ENCODE measurements at places on chromosomes 11 and 22.

DNA sequence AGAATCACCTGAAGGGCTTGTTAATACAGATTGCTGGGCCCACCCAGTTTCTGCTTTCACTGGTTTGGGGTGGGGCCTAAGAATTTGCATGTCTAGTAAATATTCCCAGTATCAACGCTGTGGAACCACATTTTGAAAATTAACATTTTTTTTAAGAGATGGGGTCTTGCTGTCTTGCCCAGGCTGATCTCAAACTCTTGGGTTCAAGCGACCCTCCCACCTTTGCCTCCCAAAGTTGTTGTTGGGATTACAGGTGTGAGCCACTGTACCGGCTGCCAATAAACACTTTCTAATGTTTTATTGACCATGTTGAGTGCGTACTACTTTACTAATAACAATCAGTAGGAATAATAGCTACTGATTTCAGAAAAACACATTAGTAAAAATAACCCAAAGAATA lies 2.5 kb downstream of the EIF4G2 start:
- DNase-seq, result no peak

GRCh38 chr11:115920841-115921480 lies 416.7 kb upstream of the CADM1 start:
- DNase-seq, result no peak

DNA sequence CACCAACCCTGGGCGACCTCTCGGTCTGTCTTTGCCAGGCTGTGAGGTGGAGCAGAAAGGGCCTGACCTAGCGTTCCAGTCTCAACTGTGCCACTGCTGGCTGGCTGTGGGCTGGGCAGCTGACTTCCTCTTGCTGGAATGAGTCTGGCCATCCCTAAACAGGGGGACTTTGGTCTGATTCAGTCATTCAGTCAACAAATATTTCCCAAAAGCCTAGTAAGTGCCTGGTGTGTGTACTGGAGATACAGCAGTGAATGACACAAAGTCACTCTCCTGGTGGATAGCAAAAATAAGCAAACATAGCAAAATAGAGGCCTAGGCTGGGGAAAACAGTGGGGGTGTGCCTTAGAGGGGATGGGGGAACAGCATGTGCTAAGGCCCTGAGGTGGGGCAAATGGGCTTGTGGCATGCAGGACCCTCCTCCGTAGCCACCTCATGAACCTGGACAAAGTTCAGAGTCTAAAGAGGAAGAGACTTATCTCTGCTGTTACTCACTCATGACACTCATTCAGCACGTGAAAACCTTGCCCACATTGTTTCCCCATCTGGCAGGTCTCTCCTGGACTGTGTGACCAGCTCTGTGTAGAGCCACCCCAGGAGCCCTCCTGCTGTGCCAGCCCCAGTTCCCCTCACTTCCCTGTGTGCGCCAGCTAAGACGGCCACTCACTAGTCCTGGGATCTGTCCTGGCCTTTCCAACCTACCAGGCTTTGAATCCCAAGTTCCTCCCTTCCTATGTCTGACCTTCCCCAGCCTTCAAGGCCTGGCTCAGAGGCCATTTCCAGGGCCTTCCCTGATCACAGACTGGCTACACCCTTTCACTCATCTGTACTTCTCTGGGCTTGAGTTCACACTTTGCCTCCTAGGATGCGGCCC lies 4.7 kb downstream of the GUCD1 start:
- no peak for DNase-seq

GRCh38 chr11:101738452-101738851 lies 154.6 kb upstream of the TRPC6 start:
- DNase-seq, result no peak

GRCh38 chr11:44559207-44559939 lies 6.1 kb upstream of the CD82 start:
- DNase-seq, result no peak

- DNase-seq, result no peak
Measured at GRCh38 chr11:696955-697491, 1.4 kb downstream of the TMEM80 start.

- no peak for DNase-seq
Measured at GRCh38 chr22:18130018-18130417, 19.4 kb downstream of the TUBA8 start.

DNA sequence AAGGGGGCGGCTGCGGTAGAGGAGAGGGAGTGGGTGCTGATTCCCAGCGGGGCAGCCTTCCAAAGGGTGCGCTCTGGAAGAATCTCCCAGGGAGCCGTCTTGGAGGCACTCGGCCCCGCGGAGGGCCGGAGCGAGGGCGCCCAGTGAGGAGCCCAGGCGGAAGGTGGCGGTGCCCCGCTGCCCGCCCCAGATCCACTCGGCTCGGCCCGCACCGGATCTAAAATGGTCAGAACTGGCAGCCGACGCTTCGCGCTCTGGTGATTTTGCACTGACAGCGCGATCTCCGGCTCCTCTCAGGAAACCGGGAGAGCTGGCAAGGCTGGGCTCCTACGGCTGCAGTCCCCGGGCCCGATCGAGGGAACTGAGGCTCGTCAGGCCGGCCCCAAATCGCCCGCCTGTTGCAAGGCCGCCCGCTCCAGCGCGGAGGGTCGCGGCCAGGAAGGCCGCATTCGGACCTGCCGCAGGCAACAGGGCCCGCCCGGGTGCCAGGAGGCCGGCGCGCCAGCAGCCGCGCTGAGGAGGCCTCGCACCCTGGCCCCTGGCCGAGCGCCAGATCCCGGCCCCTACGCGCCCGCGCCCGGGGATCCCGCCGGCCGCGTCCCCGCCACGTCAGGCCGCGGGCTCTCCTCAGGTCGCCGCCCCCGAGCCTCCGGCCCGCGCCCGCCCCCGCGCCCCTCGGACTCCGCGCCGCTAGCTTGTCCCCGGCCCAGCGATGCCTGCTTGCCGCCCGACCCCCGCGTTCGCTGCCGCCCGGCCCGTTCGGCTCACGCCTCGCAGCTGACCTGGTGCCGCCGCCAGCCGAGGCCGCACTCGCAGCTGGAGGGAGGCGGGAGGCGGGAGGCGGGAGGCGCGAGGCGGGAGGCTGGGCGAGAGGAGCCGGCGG lies at the start of gene KLHL22:
Gene KLHL22 (minus strand): TSS at position 818 of the 883 bp plus-strand sequence. CDS start 6,584 bp downstream, outside the sequence.
- no peak for DNase-seq

DNA sequence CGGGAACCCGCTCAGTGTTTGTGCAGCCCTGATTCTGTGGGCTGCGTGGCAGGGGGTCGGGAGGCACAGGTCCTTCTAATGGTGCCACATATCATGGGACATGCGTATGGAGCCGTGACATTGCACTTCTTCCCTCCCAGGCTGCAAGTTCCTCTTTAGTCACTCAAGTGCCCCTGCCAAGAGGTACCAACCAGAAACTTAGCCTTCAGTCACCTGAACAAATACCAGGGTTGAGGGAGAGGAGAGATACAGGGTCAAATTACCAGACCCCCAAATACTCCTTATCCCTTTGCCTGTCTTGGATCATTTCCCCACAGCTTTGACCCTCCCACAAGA lies 209.1 kb downstream of the BUD13 start:
- DNase-seq, result no peak

GRCh38 chr11:110772863-110773262 lies 60.6 kb upstream of the ARHGAP20 start:
- no peak for DNase-seq

- DNase-seq, result no peak
Measured at GRCh38 chr22:46863794-46864193, 101.3 kb downstream of the TBC1D22A start.

- DNase-seq, result no peak
Measured at GRCh38 chr22:22951035-22951434, 63.4 kb downstream of the IGLL5 start.

GRCh38 chr11:129992161-129992944 lies 10.3 kb downstream of the PRDM10 start:
- peak; percentile 47 for DNase-seq

DNA sequence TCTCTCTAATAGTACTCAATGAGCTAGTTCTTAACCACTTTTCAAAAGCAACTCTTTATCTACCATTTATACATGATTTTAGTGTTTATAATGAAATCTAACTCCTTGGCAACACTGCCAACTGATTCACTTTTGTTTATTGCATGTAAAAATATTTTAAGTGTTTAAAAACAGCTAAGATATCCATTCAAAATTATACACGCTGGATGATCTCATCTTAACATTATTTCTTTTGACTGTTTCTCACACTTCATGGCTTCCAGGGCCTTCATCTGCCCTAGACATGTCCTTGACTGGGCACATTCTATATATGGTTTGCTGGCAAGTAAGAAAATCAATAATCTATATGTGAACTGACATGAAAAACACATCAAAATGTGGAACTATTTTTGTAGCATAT lies 414.6 kb upstream of the LUZP2 start:
- DNase-seq, result no peak

DNA sequence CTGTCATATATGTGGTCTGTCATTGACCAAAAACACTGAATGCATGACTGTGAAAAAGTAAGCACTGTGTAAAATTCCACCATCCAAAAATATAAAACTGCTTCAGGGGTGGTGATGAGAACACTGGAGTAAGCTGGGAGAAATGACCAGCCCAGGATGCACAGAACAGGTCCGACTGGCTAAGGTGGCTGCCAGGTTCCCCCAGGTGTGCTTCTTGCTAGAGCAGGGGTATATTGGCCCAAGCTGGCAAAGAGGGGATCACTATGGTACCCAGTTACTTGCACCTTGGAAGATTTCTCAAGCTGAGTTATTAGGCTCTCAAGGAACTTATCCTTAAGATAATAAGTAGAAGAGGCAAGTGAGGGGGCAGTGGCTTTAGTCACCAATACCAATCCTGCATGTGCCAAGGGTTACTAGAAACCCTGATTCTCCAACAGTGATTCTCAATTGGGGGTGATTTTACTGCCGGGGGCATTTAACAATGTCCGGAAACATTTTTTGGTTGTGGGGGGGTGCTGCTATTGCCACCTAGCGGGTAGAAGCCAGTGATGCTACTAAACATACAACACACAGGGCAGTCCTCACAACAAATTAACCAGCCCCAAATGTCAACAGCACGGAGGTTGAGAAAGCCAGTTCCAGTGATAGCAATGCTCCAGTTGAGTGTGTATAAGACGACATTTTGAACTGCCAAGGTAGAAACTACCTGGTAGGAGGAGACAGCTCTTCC lies 15.7 kb downstream of the SNU13 start:
- DNase-seq, result no peak

DNA sequence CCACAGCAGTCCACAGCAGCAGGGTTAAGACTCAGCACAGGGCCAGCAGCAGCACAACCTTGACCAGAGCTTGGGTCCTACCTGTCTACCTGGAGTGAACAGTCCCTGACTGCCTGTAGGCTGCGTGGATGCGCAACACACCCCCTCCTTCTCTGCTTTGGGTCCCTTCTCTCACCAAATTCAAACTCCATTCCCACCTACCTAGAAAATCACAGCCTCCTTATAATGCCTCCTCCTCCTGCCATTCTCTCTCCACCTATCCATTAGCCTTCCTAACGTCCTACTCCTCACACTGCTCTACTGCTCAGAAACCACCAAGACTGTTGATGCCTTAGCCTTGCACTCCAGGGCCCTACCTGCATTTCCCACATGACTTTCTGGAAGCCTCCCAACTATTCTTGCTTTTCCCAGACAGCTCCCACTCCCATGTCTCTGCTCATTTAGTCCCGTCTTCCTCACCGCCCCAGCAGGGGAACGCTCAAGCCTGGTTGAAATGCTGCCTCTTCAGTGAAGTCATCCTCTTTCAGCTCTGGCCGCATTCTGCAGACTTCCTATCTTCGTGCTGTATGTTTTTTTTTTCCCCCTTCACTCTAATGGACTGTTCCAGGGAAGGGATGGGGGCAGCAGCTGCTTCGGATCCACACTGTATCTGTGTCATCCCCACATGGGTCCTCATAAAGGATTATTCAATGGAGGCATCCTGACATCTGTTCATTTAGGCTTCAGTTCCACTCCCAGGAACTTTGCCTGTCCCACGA lies 3.3 kb downstream of the IL18BP start:
- DNase-seq, result no peak

DNA sequence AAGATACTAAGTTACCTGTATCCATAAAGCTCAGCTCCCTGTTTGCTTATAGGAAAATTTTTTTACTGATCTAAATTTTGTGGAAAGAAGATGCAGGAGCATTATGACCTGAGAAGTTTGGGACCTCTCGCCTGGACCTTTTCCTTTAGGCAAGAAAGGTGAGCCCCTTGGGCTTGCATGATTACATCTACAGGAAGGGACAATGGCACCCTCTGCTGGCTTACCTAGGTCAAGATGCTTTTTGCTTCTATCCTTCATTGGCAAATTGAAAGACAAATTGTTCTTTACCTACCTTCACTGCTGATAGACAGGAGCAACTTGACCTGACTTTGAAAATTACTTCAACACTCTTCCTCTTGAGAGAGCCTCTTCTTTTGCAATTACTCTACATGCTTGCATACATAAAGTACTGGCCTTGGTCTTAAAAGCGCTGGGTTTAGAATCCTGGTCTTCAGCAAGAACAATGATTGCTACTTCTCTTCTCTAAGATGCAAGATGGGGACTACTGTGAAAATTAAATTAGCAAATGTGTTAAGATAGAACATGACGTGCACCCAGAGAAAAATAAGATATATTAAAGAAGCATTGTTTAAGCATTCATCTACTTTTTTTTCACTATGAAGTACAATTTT lies 147.2 kb downstream of the TRPC6 start:
- no peak for DNase-seq

GRCh38 chr22:39208013-39208680 lies 36.6 kb downstream of the PDGFB start:
- DNase-seq, result no peak

GRCh38 chr22:48948575-48949170 lies 879.0 kb downstream of the BRD1 start:
- DNase-seq, result no peak

DNA sequence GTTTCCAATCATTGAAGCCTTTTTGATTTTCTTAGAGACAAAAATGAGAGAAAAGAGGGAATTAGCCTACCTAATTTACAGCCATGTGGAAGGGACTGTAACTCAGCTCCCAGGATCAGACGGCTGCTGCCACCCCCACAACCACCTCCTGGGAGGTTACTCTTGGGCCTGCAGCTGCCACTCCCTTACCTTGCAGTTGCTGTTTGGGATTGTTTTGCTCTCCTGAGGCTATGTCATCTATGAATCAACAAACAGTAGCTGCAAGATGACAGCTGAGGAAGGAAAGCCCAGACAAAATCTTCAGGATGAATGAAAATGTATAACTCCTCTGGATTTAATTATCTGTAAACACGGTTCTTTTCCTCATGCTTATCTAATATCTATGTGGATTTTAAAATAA lies 28.0 kb upstream of the ZC3H12C start:
- no peak for DNase-seq

- DNase-seq, result no peak
Measured at GRCh38 chr11:79363256-79363655, 77.6 kb downstream of the TENM4 start.
